ENCODE measurements at places on chromosomes 6 and 20.
A peak's percentile ranks its signal among the peaks of the same experiment; 100 is the strongest.

DNA sequence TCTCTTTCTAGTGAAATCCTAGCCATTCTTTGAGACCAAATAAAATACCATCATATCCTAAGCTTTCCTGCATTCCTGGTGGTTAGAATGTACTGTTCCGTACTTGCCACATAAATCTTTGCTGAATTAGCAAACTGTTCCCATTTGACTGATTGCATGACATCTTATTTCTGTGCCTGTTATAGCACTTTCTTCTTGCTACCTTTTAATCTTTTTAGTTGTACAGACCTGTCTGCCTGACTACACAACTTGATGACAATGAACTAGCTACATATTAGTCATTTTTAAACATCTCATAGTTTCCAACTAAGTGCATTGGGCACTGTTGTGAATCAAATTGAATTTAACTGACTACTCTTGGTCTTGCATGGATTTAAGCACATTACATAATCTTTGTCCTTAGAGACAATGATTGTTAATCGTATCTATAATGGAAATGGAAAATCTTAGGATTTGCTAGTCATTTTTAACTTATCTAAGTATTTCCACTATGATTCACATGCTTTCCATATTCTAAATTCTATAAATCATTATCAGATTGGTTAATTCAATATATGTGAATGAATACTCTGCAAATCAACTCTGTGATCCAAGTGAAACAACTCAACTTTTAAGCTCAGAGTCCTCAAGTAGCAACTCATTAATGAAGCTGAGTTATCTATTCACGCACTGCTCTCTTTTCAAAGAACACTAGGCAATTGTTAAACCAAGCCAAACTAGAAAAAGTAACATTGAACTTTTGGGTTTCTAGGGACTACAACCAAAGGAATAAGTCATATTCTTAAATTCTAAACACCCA lies 109.0 kb downstream of the TNFRSF21 start:
- H3K36me3 ChIP-seq, result no peaks in the 10 kb centered on the region
- no peak overlapping the region for H3K4me3 ChIP-seq
- H3K27ac ChIP-seq, result no peak overlapping the region
- no peaks in the 10 kb centered on the region for H3K27me3 ChIP-seq

GRCh38 chr6:151101161-151101815 lies 138.5 kb upstream of the AKAP12 start:
- peaks cover 37% of the 10 kb centered on the region for H3K4me1 ChIP-seq
- no peak for DNase-seq
- H3K4me3 ChIP-seq, result no peak overlapping the region
- peak overlapping the region; percentile 60 for H3K27ac ChIP-seq
- no peaks in the 10 kb centered on the region for H3K36me3 ChIP-seq
- H3K27me3 ChIP-seq, result no peaks in the 10 kb centered on the region

DNA sequence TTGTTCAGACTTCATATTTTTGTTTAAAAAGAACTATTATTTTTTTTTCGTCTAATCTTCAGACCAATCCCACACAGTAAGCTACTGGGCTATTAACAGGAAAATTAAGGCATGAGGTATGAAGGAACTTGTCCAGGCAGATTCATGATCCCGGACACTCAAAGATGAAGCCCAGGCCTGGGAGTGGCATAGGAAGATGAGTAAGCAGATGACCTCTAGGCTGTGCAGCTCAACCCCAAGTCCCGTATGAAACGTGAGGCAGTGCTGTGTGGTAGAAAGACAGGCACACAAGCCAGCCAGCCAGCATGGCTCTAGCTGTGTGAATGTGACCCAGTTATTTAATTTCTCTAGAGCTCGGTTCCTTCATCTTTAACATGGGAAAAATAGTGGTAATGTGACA lies 231.9 kb downstream of the CLIC5 start:
- H3K4me1 ChIP-seq, result no peaks in the 10 kb centered on the region
- H3K4me3 ChIP-seq, result no peak overlapping the region
- H3K27me3 ChIP-seq, result no peaks in the 10 kb centered on the region
- no peak for DNase-seq

- H3K4me1 ChIP-seq, result no peaks in the 10 kb centered on the region
- no peaks in the 10 kb centered on the region for H3K36me3 ChIP-seq
- no peak overlapping the region for H3K27ac ChIP-seq
Measured at GRCh38 chr20:15375836-15376235, 1038.4 kb upstream of the FLRT3 start.

- H3K4me3 ChIP-seq, result no peak overlapping the region
- DNase-seq, result no peak
Measured at GRCh38 chr6:89013438-89013837, 50.0 kb upstream of the RNGTT start.

DNA sequence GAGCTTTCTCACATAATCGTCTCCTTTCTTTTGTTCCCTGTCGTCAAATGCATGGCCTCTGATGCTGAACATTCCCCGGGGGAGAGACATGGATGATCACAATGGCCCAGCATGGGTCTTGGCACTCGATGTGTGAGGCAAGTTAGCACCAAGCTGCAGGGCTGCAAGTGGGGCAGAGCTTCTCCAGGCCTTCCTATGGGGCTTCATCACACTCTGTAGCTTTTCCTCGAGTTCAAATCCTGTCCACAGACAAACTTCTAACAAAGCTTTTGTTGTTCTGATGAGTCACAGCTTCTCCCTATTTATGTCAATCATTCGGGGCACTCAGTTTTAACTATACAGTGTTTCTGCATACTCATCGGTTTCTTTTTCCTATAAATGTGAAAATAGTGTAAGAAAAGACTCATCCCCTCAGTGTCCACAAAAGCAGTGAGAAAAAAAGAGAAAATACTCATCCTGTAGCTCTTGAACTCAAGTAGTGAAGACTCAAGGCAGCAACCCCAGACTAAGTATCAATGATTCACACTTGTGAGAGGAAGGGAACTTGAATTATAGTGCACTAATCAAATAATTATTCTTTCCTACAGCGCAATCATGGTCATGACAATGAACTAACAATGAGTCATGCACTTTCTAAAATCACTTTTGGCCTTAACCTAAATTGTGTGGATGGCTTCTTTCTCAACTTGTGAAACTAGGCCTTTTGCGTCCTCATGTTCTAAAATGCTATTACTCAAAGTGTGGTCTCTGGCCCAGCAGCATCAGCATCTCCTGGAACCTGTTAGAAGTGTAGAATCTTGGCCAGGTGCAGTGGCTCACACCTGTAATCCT lies 68.4 kb upstream of the NOX3 start:
- no peaks in the 10 kb centered on the region for H3K27me3 ChIP-seq
- H3K36me3 ChIP-seq, result no peaks in the 10 kb centered on the region
- no peak overlapping the region for H3K27ac ChIP-seq
- no peak overlapping the region for H3K4me3 ChIP-seq
- H3K4me1 ChIP-seq, result no peaks in the 10 kb centered on the region

DNA sequence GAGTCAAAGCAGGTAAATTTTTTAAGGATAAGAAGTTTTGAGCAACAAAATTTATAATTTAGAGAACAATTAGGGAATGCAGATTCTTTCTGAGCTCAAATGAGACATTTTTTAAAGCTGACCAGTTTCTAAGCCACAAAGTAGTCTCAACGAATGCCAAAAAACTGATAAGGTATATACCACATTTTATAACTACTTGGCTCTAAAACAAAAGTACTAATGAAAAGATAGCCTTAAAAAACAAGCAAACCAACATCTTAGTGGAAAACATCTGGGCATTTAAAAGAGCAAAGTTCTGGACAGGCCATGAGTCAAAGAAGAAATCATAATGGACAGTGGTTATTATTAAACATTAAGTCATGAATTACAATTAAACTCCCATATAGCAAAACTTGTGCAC lies 23.2 kb upstream of the RNF146 start:
- no peak for DNase-seq
- H3K36me3 ChIP-seq, result no peaks in the 10 kb centered on the region
- no peak overlapping the region for H3K27ac ChIP-seq
- H3K27me3 ChIP-seq, result no peaks in the 10 kb centered on the region

- peak overlapping the region; percentile 43 for H3K27ac ChIP-seq
- no peak overlapping the region for H3K4me3 ChIP-seq
- no peaks in the 10 kb centered on the region for H3K27me3 ChIP-seq
- H3K36me3 ChIP-seq, result no peaks in the 10 kb centered on the region
- no peaks in the 10 kb centered on the region for H3K4me1 ChIP-seq
- DNase-seq, result peak; percentile 13
Measured at GRCh38 chr6:143397227-143398222, 53.0 kb downstream of the ADAT2 start.

GRCh38 chr6:21213492-21213891 lies 380.1 kb upstream of the SOX4 start:
- no peak for DNase-seq
- no peak overlapping the region for H3K27ac ChIP-seq
- no peaks in the 10 kb centered on the region for H3K4me1 ChIP-seq
- H3K36me3 ChIP-seq, result peaks cover 83% of the 10 kb centered on the region

DNA sequence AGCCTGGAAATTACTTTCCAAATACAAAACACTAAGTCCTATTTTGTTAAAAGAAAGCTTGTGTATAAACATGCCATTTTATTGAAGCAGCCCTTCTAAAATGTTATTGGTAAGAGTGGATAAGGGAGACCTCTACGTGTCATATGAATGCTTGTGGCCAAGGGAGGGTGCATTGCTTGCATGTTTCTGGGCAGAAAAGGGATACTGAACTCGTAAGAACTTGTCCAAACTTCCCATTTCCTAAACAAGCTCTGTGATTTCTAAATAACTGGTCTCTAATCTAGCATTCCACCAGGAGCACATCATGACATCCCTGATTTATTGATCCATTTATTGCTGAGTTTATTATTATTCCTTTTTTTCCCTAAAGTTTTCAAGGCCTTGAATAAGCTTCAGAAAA lies 474.1 kb downstream of the CD109 start:
- no peak for DNase-seq
- H3K27me3 ChIP-seq, result no peaks in the 10 kb centered on the region
- H3K4me1 ChIP-seq, result no peaks in the 10 kb centered on the region

DNA sequence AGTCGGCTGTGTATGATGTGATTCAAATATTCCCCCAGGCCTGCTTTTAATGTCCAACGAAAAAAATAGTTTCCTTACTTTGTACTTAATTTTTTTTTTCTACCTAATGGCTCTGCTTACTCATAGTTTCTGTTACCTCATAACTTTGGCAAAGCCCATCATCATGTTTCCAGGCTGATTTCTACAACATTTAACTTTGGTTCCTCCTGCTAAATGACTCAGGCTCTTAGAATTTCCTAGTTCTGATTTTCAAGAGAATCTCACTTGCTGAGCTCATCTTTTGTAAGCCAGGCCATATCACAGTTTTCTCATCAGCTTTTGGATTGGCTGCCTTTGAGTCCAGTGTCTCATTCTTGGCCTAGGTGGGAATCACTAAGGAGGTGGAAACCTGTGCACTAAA lies 323.1 kb downstream of the HDGFL1 start:
- H3K27me3 ChIP-seq, result no peaks in the 10 kb centered on the region
- H3K4me1 ChIP-seq, result no peaks in the 10 kb centered on the region
- H3K4me3 ChIP-seq, result no peak overlapping the region
- peak overlapping the region; percentile 67 for H3K27ac ChIP-seq
- no peaks in the 10 kb centered on the region for H3K36me3 ChIP-seq

GRCh38 chr20:36092398-36093024 lies 62.0 kb upstream of the EPB41L1 start:
- no peaks in the 10 kb centered on the region for H3K27me3 ChIP-seq
- H3K36me3 ChIP-seq, result no peaks in the 10 kb centered on the region
- peak overlapping the region; percentile 77 for H3K27ac ChIP-seq
- H3K4me3 ChIP-seq, result peak overlapping the region; percentile 76
- peaks cover 17% of the 10 kb centered on the region for H3K4me1 ChIP-seq

- no peak overlapping the region for H3K27ac ChIP-seq
- no peak for DNase-seq
- H3K27me3 ChIP-seq, result no peaks in the 10 kb centered on the region
- H3K4me3 ChIP-seq, result no peak overlapping the region
- no peaks in the 10 kb centered on the region for H3K36me3 ChIP-seq
- H3K4me1 ChIP-seq, result no peaks in the 10 kb centered on the region
Measured at GRCh38 chr6:170279977-170280688, 10.7 kb downstream of the DLL1 start.

- H3K4me3 ChIP-seq, result no peak overlapping the region
- H3K27ac ChIP-seq, result no peak overlapping the region
- H3K4me1 ChIP-seq, result no peaks in the 10 kb centered on the region
- H3K36me3 ChIP-seq, result no peaks in the 10 kb centered on the region
Measured at GRCh38 chr20:573414-574296, 30.1 kb upstream of the CSNK2A1 start.

DNA sequence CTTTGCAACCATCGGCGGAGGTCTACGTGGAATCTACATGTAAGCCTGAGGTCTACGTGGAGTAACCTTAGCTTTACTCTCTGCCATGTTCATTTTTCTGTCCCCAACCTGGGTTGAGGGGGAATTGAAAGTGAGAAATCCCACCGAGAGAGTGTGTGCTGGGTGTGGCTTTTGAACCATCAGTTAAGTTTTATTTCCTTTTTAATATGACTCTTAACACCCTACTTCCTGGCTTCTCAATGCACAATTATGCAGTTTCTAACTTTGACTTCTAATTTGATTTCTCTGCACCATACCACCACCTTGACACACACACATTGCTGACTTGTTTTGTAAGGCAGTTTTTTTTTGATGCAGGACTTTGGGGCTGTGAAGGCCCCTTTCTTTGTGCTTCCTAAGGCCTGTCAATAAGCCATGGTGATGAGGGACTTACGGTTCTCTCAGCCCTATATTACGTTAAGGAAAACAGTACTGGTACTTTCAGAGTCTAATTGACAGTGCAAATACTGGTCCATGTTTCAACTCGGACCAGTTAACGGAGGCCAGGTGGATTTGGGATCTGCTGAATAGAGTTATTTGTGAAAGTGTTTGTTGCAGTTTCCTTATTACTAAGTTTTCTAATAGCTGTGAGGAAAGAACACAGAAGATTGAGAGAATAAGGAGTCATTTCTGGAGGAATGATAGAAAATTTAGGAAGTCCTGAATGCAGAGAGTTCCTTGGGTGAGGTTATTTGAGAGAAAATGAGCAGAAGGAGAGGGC lies 206.5 kb downstream of the JARID2 start:
- no peak overlapping the region for H3K27ac ChIP-seq
- no peaks in the 10 kb centered on the region for H3K36me3 ChIP-seq
- H3K4me1 ChIP-seq, result no peaks in the 10 kb centered on the region
- DNase-seq, result no peak

DNA sequence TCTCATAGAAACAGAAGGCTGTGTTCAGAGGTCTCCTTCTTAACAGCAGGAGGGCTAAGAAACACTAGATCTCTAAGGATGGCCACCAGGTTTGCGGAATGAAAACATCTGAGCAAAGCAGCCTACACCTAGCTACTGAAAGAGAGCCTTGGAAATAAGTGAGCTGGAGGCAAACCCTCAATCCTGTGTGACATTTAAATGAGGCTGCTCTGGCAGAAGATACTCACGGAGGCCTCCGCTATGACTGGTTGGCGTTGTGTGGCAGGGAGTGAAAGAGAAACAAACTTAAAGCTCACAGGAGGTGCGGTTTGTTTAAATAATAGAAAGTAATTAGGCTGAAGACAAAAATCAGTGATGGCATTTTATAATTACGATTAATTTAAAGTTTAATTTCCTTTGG lies 162.0 kb upstream of the RNF217 start:
- no peaks in the 10 kb centered on the region for H3K27me3 ChIP-seq
- no peaks in the 10 kb centered on the region for H3K36me3 ChIP-seq
- H3K4me1 ChIP-seq, result no peaks in the 10 kb centered on the region
- H3K27ac ChIP-seq, result no peak overlapping the region

- H3K27me3 ChIP-seq, result no peaks in the 10 kb centered on the region
- no peaks in the 10 kb centered on the region for H3K36me3 ChIP-seq
- H3K4me1 ChIP-seq, result no peaks in the 10 kb centered on the region
- H3K27ac ChIP-seq, result no peak overlapping the region
- no peak overlapping the region for H3K4me3 ChIP-seq
- DNase-seq, result no peak
Measured at GRCh38 chr6:57069920-57070331, 20.1 kb upstream of the ZNF451 start.

All from tibial nerve (tissue), 4 donors.